Osteoblast (primary cell): ENCODE measurements at places on chromosomes 1 and 21. TPM values are rescaled to one million over a fixed set of nuclear protein-coding genes. Genes with fewer than 3 reads are reported as not detected.
A peak's percentile ranks its signal among the peaks of the same experiment; 100 is the strongest.

- no peak overlapping the region for H3K4me3 ChIP-seq
- no peaks in the 10 kb centered on the region for H3K36me3 ChIP-seq
- DNase-seq, result no peak
- peaks cover 3% of the 10 kb centered on the region for H3K4me1 ChIP-seq
These were observed 41.3 kb downstream of the TBX19 start for GRCh38 chr1:168321945-168322344.

DNA sequence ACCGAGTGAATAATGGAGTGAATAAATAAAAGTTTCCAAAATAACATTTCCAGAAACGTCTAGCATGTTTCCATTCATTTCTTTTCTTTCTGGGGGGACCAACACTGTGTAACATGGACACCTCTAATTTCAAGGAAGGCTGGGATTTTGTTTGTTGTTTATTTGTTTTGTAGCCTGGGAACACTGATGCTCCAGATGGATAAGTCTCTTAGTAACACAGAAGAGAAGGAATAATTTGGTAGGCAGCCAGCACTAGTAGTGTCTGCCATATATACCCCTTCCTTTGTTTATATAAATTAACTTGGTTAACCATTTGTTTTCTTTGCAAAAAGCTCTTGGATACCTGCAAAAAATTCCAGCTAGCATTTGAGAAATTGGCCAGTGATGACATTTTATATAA, 411.4 kb upstream of the DEPDC1 start:
- H3K4me3 ChIP-seq, result no peak overlapping the region
- no peaks in the 10 kb centered on the region for H3K36me3 ChIP-seq
- no peaks in the 10 kb centered on the region for H3K4me1 ChIP-seq
- DNase-seq, result no peak
- H3K27ac ChIP-seq, result no peak overlapping the region

- H3K4me1 ChIP-seq, result peaks cover 32% of the 10 kb centered on the region
- no peaks in the 10 kb centered on the region for H3K36me3 ChIP-seq
- no peaks in the 10 kb centered on the region for H3K27me3 ChIP-seq
- H3K4me3 ChIP-seq, result no peak overlapping the region
- H3K27ac ChIP-seq, result no peak overlapping the region
These were observed 238.2 kb upstream of the KCNK2 start for GRCh38 chr1:214844319-214844718.

- no peaks in the 10 kb centered on the region for H3K36me3 ChIP-seq
- H3K27me3 ChIP-seq, result peaks cover 9% of the 10 kb centered on the region
- no peak overlapping the region for H3K27ac ChIP-seq
- DNase-seq, result no peak
- no peak overlapping the region for H3K4me3 ChIP-seq
These were observed 14.2 kb upstream of the AGPAT3 start for GRCh38 chr21:43850728-43851295.

DNA sequence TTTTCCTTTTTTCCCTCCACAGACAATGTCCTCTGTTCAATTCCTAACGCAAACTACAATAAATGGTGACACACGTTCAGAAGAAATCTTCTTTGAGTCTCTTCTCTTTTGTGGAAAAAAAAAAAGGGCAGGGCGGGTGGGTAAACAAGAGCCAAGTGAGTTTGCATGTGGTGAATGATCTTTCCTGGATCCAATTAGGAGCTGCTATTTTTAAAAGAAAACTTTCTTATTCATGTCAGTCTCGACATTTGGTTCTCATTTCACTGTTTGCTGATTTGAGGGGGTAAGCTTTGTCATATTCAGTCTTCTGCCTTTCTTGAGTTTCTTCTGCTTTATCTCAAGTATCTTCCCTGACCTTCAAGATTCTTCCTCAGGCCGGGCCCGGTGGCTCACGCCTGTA, 29.2 kb upstream of the KIF1B start:
- peaks cover 20% of the 10 kb centered on the region for H3K36me3 ChIP-seq
- H3K27me3 ChIP-seq, result no peaks in the 10 kb centered on the region
- no peak overlapping the region for H3K4me3 ChIP-seq
- no peak overlapping the region for H3K27ac ChIP-seq
- DNase-seq, result no peak
- H3K4me1 ChIP-seq, result no peaks in the 10 kb centered on the region

GRCh38 chr1:89710498-89711139, 77.7 kb downstream of the LRRC8C start:
- peaks cover 8% of the 10 kb centered on the region for H3K36me3 ChIP-seq
- DNase-seq, result no peak
- no peaks in the 10 kb centered on the region for H3K4me1 ChIP-seq
- H3K27me3 ChIP-seq, result no peaks in the 10 kb centered on the region
- H3K4me3 ChIP-seq, result no peak overlapping the region

DNA sequence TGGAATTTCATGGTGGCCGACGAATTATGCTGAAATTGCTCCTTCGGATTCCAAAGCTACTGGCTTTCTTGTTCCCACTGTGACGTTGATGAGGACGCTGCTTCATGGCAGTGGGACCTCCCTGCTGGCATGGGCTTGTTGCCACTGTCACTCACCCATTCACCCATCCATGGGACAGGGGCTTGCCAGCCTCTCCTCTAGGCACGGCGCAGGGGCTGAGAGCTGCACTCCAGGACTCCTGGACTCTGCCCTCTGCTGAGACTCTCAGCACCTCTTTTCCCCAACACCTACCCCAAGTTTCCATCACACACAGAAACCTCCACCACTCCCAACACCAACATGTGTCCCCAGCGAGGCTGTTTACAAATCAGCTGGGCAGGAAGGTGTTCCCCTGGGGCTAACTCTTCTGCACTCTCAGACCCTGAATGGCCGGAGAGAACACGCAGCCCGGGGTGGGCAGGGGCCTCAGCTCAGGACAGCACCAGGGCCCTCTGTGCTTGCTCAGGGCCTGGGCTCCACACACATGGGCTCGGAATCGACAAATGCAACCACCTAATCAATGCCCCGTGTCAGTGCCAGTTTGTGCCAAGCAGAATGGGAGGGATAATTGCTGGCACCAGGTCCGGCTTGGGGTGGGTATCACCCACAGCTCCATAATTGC, 3.1 kb downstream of the ITGB2 start:
- no peak overlapping the region for H3K4me3 ChIP-seq
- H3K27ac ChIP-seq, result no peak overlapping the region
- no peaks in the 10 kb centered on the region for H3K4me1 ChIP-seq
- DNase-seq, result no peak
- H3K27me3 ChIP-seq, result no peaks in the 10 kb centered on the region
- H3K36me3 ChIP-seq, result no peaks in the 10 kb centered on the region

- H3K27ac ChIP-seq, result no peak overlapping the region
- no peaks in the 10 kb centered on the region for H3K36me3 ChIP-seq
- no peaks in the 10 kb centered on the region for H3K4me1 ChIP-seq
- H3K27me3 ChIP-seq, result no peaks in the 10 kb centered on the region
- no peak for DNase-seq
These were observed 56.5 kb downstream of the GPATCH2 start for GRCh38 chr1:217574265-217574949.

GRCh38 chr1:53878492-53879105, 11.0 kb downstream of the YIPF1 start:
- H3K27ac ChIP-seq, result no peak overlapping the region
- no peak for DNase-seq
- H3K4me1 ChIP-seq, result no peaks in the 10 kb centered on the region
- peaks cover 16% of the 10 kb centered on the region for H3K36me3 ChIP-seq
- H3K4me3 ChIP-seq, result no peak overlapping the region

GRCh38 chr1:53620061-53620855, 118.7 kb downstream of the GLIS1 start:
- no peak overlapping the region for H3K27ac ChIP-seq
- H3K36me3 ChIP-seq, result no peaks in the 10 kb centered on the region
- no peak overlapping the region for H3K4me3 ChIP-seq
- no peak for DNase-seq

GRCh38 chr1:2786329-2787162, 14.9 kb downstream of the TTC34 start:
- H3K4me3 ChIP-seq, result no peak overlapping the region
- H3K36me3 ChIP-seq, result no peaks in the 10 kb centered on the region
- peak; percentile 89 for DNase-seq
- no peak overlapping the region for H3K27ac ChIP-seq
- no peaks in the 10 kb centered on the region for H3K27me3 ChIP-seq

Gene STUM
- total RNA-seq, result under 0.01 TPM in 1 of 2 replicates, not detected in the other

Gene DDR2
- 363 and 384 TPM in 2 replicates for total RNA-seq

Gene FNDC10
- 2.1 and 2.5 TPM in 2 replicates for total RNA-seq
